Right kidney (tissue), 9 donors: ENCODE measurements at places on chromosomes 4 and X.

DNA sequence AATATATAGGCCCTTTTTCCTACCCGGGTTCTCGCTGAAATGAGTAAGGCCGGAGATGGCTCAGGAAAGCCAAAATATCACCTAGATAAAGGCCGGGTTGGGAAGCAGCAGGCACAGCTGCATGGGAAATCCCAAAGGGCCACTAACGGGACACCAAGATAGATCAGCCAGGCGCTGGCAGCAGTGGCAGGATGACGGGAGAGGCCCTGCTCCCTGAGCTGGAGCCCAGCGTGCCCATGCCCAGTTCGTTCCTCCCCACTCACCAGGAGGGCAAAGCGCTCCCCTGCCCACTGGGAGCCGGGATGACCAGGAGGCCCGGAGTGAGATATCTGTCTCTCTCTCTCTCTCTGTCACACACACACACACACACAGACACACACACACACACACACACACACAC, 109.8 kb downstream of the DCTD start:
- DNase-seq = no peak

- no peak for DNase-seq
Measured at GRCh38 chrX:39204945-39205344, 403.7 kb downstream of the MID1IP1 start.

- no peak for DNase-seq
Measured at GRCh38 chr4:131488772-131489171, 1660.3 kb upstream of the PCDH10 start.

GRCh38 chr4:118284169-118284568, 68.6 kb downstream of the PRSS12 start:
- no peak for DNase-seq

GRCh38 chr4:87014284-87014782, 79.5 kb downstream of the AFF1 start:
- no peak for DNase-seq

DNA sequence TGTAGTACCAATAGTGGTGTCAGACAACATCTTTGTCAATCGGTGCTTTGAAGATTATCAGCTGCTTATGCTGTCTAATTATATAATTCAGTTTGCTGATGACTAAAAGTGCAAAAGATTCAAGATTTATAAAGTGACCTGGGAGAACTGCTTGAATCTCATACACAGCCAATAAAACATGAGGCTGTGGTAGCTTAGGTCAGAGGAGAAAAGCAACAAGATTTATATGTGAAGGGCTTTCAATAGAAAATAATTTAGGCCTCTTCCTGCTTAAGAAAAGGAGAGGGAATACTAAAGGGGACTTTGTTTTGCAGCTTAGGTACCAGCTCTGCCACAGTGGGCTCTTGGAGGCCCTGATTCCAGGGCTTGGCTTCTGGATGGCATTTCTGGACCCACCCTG, 111.0 kb upstream of the MAD2L1 start:
- no peak for DNase-seq

GRCh38 chr4:113025416-113025815, 24.0 kb upstream of the ANK2 start:
- no peak for DNase-seq

GRCh38 chr4:80079255-80079923, 6.4 kb upstream of the ANTXR2 start:
- no peak for DNase-seq

DNA sequence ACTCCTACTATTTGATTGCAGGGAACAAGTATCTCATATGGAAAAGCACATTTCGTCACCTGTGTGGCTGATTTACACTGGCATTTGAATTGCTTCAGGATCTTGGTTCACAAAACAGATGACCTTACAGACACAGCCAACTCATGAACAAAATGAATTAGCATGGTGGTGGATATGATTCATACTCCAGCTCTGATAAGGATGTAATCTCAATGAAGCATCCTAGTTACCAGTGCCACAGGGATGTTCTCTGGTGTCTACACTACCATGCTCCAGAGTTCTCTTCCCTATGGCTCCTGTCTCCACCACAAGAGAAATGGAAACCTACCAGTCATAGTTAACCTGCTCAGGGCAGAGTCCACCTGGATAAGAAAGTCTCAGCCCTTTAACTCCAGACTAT, 40.7 kb downstream of the TEC start:
- no peak for DNase-seq

DNA sequence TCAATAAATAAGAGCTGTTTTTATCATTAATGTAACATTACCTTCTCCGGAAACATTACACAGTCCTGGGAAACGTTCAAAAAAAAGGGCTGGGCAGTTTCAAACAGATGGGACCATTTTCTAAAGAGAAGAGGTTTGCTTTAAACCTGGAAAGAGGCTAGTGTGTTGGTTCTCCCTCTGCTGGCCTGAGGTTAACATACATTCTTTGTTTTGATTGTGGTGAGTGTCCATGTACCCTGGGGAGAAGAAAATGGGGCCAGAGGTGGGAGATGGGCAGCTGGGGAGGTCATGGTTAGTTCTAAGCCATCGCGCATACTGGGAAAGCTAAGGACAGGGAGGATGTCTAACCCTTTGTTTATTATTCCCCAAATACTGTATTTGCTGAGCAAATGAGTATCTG, 194.7 kb downstream of the CPEB2 start:
- peak; percentile 16 for DNase-seq

- DNase-seq = no peak
Measured at GRCh38 chr4:41160012-41160789, 54.1 kb downstream of the APBB2 start.

DNA sequence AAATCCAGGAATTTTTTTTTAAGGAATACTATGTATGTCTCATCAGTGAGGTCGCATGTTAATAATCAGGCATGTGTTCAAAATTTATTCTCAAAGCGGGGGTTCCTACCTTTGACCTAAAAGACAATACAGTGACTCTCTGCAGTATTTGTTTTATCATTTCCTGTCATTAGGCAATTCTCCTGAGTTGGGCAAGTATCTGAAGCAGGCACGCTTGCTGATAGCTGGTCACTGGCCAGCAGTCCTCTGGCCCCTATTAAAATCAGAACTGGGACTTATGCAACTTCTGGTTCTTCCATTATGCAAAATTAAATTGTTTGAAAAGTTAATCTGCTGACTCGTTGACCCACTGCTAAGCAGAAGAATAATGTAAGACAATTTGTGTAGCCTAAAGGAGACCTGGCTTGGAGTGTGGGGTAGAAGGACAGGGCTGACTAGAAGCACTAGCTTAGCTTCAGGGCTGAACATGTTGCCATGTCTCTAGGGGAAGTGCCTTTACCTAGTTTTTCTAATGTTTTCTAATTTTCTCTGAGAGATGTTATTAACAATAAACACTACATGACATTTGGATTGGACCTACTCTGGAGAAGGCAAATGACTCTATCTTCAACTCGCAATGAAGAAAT, 36.0 kb upstream of the GABRA2 start:
- no peak for DNase-seq

- no peak for DNase-seq
Measured at GRCh38 chrX:9318766-9319165, 146.1 kb upstream of the TBL1X start.

DNA sequence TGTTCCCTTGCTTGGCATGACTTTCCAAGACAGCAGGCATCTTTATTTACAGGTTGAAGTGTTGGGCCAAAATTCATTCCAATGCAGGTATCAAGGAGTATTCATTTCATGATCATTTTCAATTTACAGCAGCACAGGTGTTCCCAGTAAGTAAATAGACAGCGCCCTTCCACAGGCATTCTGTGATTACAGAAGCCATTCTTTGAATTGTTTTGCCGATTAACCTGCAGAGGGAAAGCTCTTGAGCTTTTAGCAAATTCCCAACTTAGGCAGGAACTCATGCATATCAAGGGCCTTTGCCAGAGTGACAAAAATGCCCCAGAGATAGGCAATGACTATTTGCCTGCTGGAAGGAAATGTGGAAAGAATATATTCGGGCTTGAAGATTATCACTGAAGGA, 6.8 kb downstream of the TXK start:
- DNase-seq = no peak

DNA sequence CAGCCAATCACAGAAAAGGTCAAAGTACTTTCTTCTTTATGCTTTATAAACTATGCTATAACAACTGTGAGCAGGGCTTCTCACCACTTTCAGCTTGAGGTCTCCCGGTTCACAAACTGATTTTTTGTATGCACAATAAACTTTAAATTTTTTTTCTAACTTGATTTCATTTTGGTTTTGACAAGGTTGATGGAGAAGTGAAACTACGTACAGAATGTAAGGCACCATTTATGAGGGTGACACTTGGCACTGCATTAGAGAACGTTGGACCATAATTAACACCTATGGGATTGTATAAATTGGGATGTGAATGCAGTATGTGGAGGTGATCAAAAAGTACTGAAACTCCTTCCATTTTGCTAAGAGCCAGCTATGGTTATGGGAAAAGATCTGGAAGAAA, 857.9 kb upstream of the HTR2C start:
- DNase-seq = no peak

DNA sequence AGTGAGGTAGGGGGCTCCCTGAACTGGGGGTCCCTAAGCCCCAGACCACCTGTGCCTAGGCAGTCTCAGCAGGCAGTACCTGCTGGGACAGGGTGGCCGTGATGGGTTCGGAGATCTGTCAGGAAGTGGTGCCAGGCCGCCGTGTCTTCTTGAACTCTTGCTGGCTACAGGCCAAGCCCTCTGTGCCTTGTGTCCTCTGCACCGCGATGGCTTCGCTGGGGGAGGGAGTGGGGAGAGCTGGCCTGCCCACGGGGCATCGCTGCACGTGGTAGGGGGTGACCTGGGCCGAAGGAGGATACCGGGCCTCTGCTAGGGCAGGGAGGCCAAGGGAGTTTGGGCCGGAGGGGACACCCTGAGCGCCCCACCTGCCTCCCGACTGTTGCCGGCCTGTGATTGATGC, 96.7 kb upstream of the NKX1-1 start:
- no peak for DNase-seq

DNA sequence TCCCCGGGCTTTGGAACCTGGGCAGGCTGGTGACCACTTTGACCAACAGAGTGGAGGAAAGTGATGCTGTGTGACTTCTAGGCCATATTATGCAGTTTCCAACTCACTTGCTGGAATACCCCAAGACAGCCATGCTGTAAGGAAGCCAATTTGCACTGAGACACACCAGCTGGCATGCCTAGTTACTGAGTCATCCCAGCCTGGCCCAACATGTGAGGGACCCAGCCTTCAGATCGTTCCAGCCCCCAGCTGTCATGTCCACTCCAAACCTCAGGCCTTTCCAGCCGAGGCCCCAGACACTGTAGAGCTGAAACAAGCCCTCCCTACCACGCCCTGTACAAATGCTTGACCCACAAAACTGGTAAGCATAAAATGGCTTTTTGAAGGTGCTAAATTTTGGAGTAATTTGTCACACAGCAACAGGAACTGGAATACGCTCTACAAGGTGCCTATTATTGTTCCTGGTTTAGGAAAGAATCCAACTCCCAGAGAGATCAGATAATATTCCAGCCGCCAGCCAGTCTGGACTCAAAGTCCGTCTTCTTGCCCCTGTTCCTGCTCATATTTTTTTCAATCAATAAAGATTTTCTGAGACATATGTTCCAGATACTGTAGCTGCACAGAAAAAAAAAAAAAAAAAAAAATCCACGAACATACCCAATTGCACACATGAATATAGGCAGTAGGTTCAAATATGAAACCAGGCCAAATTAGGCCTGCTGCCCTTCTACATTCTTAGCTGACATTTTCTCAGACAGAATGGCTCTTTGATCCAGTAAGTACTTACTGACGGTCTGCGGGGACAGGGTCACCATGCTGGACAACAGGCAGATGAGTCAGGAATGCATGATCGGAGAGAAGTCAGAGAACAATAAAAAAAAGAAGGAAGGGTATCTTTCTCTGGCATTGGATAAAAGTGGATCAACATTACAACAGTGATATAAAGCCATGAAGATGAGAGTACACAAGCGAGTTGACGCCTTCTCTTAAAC, 35.1 kb downstream of the SH3KBP1 start:
- DNase-seq = no peak

DNA sequence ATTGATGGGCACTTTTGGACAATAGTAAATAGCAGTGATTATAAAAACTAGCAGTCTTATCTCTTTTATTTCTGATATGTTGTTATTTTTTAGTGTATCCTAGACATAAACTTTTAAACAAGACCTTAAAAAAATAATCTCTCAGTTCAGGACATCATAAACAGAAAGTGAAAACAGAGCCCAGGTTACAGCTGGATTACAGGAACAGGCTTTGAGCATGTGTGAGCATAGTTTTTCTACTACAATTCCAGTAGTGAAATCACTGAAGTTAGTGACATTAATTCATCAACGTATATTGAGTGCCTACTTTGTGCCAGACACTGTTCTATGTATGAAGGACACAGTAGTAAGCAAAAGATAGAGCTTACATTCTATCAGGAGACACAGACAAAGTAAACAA, 16.9 kb downstream of the TRIM75 start:
- no peak for DNase-seq

- no peak for DNase-seq
Measured at GRCh38 chr4:143025081-143025704, 159.5 kb upstream of the USP38 start.

DNA sequence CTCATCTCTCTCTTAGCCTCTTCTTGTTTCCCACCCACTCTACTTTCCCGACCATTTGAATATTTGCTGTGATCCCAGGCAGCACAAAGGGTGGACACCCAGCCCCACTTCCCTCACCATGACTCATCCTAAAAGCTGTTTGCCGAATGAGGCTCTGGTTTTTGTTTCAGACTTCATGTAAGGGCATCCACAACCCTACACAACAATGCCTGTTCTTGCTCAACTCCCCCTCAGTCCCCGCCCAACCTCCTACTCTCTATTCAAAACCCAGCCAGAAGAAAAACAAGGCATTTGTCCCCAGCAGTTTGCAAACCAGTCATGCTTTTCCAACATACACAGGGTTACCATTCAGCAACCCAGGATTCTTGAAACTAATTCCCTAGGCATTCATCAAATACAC, 516.5 kb upstream of the CNKSR2 start:
- no peak for DNase-seq

DNA sequence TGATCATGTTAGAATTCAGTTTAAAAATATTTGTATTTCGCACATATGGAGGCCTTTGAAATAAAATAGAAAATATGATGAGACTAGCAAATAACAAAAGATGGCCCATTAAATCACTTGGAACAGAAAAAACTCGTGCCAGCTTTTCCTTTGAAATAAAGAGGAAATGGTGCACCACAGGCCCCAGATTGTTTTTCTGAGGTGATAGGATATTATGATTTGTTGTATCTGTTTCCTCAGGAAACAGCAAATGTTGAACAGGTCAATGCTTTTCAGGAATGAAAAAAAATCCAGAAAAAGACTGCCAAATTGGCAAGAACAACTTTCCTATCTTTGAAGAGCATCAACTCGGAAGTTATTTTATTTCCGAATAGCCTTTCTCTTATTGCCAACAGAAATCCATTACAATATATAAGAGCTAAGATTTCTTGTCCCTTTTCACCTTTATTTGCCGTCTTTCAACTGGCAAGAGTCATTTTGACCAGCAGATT, at the start of gene SMR3B:
Gene SMR3B, plus strand, starts transcription at position 441 of the 491 bp plus-strand sequence. CDS start 1,380 bp downstream, outside the sequence.
- no peak for DNase-seq

DNA sequence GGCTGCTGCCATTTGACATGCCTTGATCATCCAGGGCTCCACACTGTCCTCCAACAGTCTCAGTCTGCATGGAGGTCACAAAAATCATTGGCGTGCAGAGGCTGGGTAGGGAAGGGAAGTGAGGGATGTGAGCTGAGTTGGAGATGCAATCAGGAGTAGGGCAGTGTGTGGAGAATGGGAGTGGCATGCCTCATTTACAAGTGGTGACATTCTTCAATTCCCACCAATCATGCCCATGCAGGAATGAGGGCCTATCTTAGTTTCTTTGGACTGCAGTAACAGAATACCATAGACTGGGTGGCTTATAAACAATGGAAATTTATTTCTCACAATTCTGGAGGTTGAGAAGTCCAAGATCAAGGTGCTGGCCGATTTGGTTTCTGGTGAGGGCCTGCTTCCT, 94.9 kb upstream of the PJA1 start:
- DNase-seq = no peak
